ENCODE measurements at places on chromosomes 11 and 22.

DNA sequence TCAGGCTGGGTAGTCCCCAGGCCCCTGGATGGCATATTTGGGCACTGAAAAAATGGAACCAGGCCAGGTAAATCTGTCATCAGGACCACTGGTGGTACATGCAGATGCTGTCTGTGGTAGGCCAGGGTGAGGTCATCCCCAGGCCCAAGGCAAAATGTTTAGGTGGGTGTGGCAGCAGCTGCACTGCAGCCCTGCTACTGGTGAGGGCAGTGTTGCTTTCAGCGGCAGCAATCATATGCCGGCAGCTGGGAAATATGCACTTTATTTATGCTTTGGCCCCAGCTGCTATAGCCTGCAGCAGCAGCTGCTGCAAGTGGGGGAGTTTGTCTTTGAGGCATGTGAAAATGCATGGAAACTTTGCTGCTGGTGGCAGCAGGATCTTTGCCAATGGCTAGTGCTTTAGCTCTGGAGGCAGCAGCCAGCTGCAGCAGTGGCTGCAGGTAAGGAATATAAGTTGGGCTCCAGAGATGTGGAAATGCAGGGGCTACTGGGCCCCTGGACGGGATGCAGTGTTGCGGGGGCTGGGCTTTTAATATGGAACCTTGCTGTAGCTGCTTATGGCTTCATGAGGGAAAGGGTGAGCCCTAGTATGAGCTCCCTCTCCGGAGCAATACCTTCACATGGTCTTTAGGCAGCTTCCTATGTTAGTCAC lies 365.7 kb upstream of the CADM1 start:
- DNase-seq = no peak

DNA sequence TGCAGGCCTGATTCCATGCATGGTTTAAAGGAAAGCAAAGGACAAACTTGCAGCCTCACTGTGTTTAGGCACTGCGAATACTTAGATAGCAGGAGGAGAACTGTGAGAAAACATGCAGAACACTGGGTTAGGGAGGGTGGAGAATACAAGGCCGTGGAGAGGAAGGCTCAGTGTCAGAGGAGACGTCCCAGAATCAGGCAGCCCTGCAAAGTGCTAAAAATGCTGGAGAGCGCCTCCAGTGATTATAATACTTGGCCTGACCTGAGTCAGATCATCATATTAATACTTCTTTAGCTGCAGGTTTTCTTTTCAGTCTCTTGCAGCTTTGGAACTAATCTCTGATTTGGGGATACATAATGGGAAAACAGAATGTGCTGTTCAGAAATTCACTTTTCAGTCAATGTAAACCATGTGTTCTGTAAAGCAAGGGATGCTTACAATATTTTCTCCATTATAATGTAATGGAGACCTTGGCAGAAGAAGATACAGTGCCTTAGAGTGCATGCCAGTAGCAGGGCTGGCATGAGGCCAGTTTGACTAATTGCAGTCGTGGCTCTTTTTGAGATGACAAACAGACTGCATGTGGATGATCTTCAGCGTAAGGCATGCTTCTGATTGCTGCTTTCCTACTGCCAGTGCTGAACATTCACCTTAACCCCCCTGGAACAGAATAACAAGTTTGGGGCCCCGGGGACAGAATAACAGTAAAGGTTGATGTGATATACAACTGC lies 16.8 kb downstream of the EXT2 start:
- DNase-seq = no peak

GRCh38 chr11:77789061-77789730 lies 31.3 kb downstream of the RSF1 start:
- no peak for DNase-seq

DNA sequence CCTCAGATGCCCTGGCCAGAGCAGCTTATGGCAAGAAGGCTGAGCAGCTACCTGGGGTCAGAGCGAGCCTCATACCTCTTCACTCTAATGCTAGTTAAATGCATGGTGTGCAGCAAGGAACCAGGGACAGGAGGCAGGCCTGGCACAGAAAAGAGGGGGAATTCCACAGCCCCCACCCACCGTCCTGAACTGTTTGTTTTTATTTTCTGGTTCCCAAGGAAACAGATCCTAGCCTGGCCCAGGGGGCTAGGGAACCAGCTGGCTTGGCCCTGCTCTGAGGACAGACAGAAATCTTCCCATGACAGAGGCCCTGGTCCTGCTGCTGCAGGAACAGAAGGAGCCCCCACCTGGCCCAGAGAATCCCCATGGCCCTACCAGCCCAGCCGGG lies 40.4 kb downstream of the SLCO2B1 start:
- DNase-seq = no peak

- DNase-seq = no peak
Measured at GRCh38 chr11:121225382-121225781, 67.2 kb upstream of the SC5D start.

GRCh38 chr22:31323578-31324550 lies 22.3 kb downstream of the PATZ1 start:
- DNase-seq = no peak

DNA sequence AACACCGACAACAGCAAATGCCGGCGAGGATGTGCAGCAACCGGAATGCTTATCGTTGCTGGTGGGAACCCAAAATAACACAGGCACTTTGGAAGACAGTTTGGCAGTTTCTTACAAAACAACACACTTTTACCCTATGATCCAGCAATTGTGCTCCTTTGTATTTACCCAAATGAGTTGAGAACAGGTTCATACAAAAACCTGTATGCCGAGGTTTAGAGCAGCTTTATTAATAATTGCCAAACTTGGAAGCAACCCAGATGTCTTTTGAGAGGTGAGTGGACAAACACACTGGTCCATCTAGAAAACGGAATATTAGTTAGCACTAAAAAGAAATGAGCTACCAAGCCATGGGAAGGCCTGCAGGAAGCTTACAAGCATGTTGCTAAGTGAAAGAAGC lies 118.9 kb downstream of the CTTN start:
- no peak for DNase-seq

DNA sequence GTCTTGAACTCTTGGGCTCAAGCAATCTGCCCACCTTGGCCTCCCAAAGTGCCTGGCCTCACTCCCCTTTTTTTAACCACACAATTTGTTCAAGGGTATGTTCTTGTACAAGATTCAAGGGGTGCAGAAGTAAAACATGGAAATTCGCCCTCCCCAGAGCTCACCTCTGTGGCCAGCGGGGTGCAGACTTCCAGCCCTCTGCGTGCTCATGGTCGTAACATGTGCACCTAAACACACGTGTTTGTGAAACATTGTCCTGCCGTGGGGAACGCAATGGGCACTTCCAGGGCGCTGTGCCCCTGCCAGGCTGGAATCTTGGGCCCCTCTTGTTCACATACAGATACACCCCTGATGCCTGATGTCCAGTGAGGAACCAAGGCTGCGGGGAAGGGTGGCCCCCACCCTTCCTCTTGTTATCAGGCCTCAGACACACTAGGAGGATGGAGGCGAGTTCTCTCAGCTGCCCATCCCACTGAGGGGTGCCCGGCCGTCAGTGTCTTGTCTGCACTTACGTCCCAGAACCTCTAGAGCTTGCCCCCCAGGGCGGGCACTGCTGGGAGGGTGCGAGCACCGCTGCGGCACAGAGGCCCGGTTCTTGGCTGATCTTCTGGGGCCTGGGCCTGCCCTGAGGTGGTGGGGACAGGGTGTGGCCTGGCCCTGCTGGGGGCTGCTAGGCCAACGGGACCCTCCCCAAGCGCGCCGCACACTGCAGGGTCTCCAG lies 4.1 kb upstream of the EPS8L2 start:
- no peak for DNase-seq

- no peak for DNase-seq
Measured at GRCh38 chr22:31199187-31199586, 12.9 kb upstream of the LIMK2 start.

DNA sequence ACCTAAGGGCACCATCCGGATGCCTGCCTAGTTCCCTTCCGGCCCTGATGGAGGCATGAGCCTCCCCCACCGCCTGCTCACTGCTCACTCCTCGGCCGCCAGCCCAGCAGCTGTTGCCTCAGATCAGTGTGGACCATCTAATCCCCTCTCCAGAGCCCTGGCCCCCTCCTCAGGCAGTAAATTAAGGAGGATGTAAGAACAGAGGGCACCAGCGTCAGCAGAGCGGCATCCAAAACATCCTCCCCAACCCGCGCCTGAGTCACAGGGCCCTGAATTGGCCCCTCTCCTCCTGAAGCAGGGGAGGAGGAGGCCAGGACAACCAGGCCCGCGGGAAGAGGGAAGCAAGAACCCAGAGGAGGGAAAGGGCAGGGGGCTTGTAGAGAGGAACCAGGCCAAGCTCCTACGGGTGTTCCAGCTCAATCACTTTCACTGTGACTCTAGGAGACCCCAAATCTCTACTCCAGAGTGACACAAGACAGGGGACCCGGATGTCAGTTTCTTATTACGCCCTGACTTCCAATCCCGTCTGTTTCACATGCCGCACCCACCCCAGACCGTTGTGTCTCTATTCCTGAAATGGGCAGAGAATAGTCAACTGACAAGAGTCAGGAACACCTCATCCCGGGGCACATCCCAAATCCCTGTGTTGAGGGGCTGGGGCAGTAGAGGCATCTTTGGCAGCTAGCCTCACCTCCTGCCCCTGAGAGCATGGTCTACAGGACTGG lies 31.3 kb upstream of the MYOD1 start:
- DNase-seq = no peak

- no peak for DNase-seq
Measured at GRCh38 chr11:126602349-126602940, 247.0 kb downstream of the ST3GAL4 start.

GRCh38 chr11:17876827-17877226 lies 136.0 kb downstream of the SERGEF start:
- DNase-seq = no peak
